Temporal lobe (tissue), 4 donors: ENCODE measurements at places on chromosomes 5 and 9. TPM values are rescaled to one million over a fixed set of nuclear protein-coding genes. Genes with fewer than 3 reads are reported as not detected.

The GPR150 gene
- 0.25 TPM for total RNA-seq

The PRLR gene
- 1.5 TPM for total RNA-seq

The SLC36A3 gene
- not detected for total RNA-seq

The ADRA1B gene
- 0.74 TPM for total RNA-seq

The PCDHA12 gene
- total RNA-seq: 8.6 TPM

The ELP1 gene
- 46.0 TPM for total RNA-seq

The SV2C gene
- 1.5 TPM for total RNA-seq

The PPWD1 gene
- total RNA-seq: 51.4 TPM

The ARPC5L gene
- 12.3 TPM for total RNA-seq

The CD72 gene
- total RNA-seq: 0.49 TPM

The TMEM215 gene
- total RNA-seq: 0.25 TPM

The BRINP1 gene
- 26.1 TPM for total RNA-seq
